ENCODE measurements at places on chromosomes 6 and 20.

GRCh38 chr6:39494998-39495397, 172.5 kb upstream of the KCNK16 start:
- DNase-seq: no peak

DNA sequence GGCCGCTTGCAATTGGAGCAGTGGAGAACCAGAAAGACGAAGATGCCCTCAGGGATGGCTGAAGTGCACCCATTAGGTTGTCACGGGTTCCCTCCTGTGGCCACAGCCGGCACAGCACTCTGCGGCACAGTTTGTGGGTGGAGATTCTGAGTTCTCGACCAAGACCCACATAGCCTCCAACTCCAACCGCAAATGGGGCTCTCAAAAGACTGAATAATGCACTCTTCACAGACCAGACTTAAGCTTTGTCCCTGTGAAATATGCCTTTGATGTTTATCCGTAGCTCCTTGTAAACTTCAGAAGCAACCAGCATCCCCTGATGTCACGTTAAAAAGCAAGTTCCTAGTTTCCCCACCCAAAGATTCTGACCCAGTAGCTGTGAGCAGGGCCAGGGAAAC, 934 bp upstream of the CST9 start:
- peak; percentile 87 for DNase-seq

DNA sequence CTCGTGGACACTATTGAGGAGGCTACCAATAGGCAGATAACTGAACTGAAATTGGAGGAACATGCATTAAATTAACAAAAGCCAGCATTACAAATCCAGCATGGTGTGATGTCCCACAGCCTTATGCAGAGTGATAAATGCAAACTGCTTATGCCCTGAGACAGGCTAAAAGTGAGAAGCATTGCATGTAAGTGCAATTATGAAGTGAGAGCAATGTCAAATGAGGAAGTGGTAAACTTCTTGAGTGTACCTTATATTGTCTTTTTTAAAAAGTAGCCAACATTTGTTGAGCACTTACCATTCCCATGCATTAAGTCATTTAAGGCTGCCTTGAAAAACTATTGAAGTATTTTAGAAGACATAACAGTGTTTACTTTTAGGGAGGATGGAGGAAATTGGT, 212.2 kb downstream of the TBC1D7 start:
- no peak for DNase-seq

GRCh38 chr6:36372088-36372487, 15.4 kb downstream of the ETV7 start:
- DNase-seq: no peak

DNA sequence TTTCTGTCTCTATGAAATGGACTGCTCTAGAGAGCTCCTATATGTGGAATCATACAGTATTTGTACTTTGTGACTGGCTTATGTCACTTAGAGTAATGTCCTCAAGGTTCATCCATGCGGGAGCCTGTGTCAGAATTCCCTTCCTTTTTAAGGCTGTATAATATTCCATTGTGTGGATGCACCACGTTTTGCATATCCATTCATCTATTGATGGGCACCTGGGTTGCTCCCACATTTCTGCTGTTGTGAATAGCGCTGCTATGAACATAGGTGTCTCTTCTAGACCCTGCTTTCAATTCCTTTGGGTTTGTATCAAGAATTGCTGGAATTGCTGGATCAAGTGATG, 155.4 kb downstream of the BMP7 start:
- no peak for DNase-seq

- DNase-seq: no peak
Measured at GRCh38 chr6:18171871-18172270, 16.6 kb downstream of the KDM1B start.

- no peak for DNase-seq
Measured at GRCh38 chr20:59148701-59149493, 14.7 kb upstream of the ZNF831 start.
